Upper lobe of left lung (tissue), 6 donors: ENCODE measurements at places on chromosomes 16 and 17. TPM values are rescaled to one million over a fixed set of nuclear protein-coding genes. Genes with fewer than 3 reads are reported as not detected.

The CD79B gene
- total RNA-seq: 1.0 TPM

The ZMYND15 gene
- 22.8 TPM for total RNA-seq

The CNGB1 gene
- total RNA-seq: 0.39 TPM

The GSG1L gene
- total RNA-seq: not detected

- no peak for DNase-seq
These were observed 24.9 kb downstream of the USP31 start for GRCh38 chr16:23124315-23124714.

DNA sequence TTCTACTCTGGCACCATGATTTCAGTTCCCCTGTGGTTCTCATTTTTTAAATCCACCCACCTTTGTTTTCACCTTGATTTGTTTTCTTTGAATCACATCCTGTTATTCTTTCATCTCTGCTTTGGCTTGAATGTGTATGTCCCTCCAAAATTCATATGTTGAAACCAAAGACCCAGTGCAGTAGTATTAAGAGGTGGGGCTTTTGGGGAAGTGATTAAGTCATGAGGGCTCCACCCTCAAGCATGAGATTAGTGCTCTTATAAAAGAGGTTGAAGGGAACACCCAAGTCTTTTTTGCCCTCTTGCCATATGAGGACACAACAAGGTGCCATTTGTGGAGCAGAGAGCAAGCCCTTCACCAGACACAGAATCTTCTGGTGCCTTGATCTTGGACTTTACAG is 382.3 kb downstream of the SLC39A11 start:
- DNase-seq: no peak

GRCh38 chr17:66542129-66542966 is 239.9 kb downstream of the PRKCA start:
- DNase-seq: no peak
